ENCODE measurements at places on chromosomes 7 and 10.

DNA sequence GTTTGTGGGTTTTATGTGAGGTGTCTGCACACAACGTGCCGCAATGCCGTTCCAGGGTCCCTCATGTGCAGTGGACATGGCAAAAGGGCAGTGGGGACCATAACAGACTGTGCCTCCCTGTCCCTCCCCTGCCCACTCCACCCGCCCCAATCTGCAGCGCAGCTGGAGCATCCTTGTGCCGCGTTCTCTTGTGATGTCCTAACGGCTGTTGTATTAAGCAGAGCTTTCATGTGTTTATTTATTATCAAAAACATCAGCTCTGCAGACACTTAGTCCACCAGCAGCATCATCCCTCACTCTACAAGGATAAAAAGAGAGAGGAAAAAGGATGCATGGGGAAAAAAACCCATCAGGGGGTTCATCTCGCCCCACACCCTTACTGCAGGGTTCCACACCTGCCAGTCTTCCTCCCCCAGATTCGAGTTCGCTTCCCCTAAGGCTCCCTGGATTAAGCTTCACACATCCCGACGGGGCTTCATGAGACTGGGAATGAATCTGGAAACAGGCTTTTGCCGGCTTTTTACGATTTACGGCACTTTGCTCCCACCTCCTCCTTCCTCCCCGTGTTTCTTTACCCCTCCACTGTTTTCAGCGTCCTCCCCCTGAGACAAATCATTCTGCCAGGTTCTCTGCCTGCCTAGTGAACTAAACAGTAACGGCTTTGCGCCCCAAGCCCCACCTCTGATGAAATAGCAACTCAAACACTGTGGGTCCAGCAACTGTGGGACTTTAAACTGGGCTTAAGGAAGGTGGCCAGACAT is 301.4 kb downstream of the CAMK1D start:
- no peak for DNase-seq

DNA sequence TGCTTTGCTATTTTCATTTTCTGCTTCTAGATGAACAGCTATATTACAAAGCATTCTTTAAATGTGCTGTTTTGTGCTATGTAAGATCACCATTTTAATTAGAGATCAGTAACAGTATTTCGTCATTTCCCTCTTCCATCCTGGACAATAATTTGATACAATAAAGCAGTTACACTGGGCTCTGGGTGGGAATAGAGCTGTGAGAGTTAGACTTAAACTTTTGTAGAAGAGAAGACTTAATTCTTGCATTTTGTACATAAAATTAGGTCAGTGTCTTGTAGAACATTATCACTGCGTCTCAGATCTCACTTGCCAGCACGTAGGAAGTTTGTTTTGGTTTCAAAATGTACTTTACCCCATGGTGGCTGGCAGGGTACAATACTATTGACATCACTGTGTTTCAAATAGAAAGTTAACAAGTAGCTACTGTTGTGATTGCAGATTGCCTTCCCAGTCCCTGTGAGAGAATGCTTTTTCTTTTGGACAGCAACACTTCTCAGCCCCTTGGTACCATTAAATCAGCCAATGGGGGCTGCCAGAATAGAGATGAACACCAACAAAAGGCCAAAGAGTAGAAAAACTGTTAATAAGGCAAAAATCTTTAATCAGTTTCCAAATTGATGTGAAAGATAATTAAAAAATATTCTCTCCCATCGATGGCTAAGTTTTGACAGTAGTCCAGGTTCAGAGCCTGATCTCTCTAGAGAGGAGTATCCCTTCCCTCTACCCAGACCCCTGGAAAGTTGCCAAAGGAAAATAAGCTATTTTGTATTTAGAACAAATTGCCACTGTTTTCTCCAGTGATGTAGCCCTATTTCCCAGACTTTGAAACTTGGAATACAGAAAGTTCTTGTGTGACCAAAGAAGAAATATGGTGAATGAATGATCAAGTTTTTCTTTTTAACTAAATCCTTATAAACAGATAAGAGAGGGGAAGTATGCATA is 35.1 kb downstream of the SMNDC1 start:
- no peak for DNase-seq

GRCh38 chr10:93068411-93069244 is 5.1 kb upstream of the CYP26A1 start:
- no peak for DNase-seq

DNA sequence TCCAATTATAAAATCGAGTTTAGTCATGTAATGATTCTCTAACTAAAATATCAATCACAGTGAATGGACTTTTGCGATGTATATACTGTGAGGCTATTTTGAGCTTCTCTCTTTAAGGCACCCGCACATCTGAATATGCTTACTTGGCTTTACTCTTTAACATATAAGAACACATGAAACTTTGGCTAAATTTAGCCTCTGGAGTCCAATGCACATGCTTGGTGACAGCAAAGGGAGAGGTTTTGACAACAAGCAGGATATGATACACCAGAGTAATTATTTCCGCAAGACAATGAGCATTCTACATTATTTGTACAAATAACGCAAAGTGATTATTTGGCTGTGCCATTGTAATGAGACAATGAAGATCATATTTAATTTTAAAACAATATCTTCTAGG is 72.4 kb downstream of the ARID5B start:
- no peak for DNase-seq

DNA sequence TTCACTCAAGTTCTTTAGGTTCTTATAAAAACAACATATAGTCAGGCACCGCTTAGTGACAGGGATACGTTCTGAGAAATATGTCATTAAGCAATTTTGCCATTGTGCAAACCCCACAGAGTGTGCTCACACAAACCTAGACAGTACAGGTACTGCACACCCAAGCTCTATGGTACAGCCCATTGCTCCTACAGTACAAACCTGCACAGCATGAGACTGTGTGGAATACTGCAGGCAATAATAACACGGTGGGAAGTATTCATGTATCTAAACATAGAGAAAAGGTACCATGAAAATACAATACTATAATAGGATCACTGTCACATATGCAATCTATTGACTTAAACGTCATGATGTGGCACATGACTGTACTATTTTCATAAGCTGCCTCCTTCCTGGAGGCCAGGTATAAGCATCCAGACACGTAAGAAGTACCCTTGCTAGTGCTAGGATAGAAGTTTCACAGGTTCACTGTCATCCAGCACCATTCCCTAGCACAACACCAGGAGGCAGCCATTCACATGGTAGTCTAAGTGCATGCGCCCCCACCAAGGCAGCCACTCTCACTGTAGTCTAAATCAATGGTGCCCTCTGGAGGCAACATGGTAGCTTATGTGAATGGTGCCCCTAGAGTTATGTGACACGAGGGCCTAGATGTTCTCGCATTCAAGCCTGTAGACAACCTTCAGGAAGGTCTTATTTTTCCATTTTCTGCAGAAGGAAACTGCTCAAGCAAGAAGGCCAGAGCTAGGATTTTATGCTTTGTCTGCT is 98.5 kb downstream of the ARHGAP22 start:
- no peak for DNase-seq

DNA sequence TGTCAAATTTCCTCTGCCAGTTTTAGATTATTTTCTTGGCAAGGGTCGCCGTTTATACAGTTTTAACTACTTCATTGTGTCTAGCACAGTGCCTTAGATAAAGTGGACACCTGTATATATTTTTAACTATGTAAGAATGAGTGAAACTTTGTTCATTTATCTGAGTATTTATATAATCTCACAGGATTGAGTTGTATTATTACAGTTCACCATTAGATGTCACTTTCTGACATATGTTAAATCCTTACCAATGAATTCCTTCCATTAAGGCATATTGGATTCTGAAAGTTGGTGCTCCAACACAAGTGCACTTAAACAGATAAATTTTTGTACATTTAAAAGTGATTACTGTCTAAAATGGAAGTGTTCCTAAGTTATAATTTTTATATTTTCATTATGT is 43.0 kb downstream of the ZMYND11 start:
- no peak for DNase-seq

DNA sequence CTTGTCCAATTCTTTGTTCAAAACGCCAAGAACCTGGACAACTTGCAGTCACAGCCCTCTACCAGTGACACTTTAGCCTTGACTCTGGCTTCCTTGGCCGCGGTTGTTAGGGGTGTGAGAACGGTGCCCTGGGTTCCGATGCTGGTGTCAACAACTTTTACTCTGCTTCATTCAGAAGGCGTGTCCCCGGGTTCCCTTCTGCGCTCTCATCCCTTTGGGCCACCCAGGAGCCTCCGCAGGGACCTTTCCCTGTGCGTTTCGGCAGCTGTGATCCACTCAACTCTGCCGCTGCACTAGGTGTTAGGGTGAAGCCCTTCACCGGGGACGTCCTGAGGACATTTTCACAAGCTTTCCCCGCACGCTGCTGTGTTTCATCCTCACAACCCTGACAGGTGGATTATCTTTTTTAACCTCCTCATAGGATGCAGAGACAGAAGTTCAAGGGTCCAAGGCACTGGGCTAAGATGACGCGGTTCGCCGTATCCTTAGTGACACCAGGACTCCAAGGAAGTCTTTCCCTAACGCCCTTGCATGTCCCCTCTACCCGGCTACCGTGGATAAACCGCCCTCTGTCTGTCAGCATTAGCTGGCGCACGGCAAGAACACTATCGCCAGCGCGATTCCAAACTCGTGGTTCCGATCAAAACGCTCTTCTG is 133.5 kb upstream of the SHH start:
- no peak for DNase-seq

- DNase-seq = peak; percentile 39
These were observed 399.0 kb downstream of the GRID1 start for GRCh38 chr10:85967594-85967993.

DNA sequence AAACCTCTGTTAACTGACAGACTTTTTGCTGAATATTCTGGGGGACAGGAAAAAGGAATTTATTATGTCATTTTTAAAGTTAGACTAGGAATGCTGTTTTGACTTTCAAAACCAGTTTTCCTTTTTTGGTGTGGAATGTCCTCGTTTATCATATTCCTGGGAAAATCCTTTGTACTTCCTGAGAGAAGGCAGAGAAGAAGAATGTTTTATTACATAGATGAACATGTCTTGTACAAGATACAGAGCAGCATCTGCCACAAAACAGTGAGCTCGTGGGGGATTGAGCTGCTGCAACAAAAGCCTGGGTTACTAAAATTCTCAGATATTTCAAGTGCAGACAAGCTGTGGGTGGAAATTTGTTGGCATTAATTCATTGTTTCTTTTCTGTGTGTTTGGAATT is 20.2 kb downstream of the MCU start:
- no peak for DNase-seq

DNA sequence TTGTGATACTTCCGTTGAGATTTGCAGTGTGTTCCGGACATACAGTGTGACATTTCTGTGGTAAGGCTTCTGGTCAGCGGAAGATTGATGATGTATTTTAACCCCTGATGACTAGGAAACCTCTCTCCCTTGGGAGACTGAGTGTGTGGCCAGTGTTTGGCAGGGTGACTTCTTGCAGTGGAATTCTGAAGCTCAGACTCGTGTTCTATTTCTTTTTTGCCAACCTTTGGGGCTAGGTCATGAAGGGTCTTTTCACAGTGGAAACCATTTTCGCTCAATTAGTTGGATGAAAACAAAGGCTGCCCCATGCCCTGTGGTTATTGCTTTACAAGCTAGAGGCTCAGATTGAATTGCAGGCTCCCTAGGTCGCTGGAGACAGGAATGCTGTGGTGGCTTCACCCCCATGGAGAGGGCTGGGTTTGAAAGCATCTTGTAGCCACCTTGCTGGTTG is 288.9 kb downstream of the BBS9 start:
- DNase-seq = no peak

GRCh38 chr10:11355592-11355991 is 255.9 kb downstream of the USP6NL start:
- DNase-seq = no peak

- DNase-seq = no peak
These were observed 12.3 kb upstream of the MRPS33 start for GRCh38 chr7:141027043-141027442.

DNA sequence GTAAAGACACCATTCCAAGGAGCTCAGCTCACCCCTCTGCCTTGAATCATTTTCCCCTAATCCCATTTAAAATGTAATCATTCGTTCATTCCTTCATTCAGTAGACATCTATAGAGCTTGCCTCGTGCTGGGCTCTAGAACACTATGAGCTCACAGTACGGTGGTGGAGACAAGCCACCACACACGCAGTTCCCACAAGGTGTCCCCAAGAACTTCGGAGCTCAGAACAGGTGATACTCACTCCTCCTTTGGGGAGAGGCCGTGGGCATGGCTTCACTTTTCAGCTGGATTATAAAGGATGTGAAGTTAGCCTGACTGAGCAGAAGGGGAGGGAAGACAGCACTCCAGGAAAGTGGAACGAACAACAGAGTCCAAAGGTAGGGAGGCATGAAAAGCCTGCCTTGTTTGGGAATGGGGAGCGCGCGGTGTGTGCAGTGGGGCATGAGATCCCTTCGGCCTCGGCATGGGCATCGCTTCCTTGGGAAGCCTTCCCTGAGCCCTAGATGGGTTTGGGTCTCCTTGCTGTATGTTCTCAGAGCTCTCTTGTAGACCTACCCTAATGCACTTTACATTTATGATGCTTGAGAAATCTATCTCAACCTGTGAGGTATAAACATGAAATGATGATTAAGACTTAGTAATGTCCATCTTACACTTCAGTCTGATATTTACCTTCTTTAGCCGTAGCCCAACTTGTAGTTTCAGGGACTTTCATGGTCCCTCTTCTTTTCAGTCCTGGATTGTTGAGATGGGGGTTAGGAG is 809 bp upstream of the OGA start:
- DNase-seq = no peak

DNA sequence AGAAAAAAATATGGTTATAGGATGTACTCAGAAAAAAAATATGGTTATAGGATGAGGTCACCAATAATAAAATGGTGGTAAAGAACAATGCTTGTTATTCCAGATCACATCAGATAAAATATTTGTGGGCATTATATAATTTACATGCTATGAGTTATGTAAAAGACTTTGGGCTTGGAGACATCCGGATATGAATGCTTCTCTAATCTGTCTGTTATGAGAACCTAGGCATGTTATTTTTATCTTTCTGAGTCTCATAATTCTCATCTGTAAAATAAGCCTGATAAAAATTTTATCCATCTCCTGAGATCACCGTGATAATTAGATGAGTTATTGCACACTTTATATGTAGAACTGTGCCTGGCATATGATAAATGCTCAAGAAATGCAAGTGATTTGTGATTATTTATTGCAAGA is 37.8 kb downstream of the DKK1 start:
- DNase-seq = no peak

GRCh38 chr7:136845899-136846465 is 22.5 kb upstream of the CHRM2 start:
- no peak for DNase-seq

GRCh38 chr7:4549681-4550080 is 132.4 kb upstream of the FOXK1 start:
- no peak for DNase-seq

DNA sequence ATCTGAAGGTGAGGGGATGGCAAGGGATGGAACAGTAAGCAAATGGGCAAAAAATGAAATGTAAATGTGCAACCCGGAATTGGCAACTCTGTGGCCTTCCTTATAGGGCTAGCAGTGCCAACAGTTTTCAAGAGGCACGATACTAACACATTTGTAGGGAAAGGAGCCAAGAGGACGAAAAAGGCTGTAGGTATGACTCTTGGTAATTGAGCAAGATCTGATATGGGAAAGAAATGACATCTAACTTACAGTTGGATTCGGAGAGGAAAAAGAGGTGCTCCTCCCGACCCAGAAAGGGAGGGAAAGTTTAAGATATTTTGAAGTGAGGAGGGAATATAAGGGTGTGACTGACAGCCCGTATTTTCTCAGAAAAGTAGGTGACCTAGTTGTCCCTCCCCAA is 2.1 kb upstream of the CREM start:
- no peak for DNase-seq

GRCh38 chr7:128860158-128861073 is 2.2 kb upstream of the ATP6V1F start:
- DNase-seq = no peak
